NCI-H1092 (cell line): ENCODE measurements at places on chromosomes 6 and 20.
A peak's percentile ranks its signal among the peaks of the same experiment; 100 is the strongest.

DNA sequence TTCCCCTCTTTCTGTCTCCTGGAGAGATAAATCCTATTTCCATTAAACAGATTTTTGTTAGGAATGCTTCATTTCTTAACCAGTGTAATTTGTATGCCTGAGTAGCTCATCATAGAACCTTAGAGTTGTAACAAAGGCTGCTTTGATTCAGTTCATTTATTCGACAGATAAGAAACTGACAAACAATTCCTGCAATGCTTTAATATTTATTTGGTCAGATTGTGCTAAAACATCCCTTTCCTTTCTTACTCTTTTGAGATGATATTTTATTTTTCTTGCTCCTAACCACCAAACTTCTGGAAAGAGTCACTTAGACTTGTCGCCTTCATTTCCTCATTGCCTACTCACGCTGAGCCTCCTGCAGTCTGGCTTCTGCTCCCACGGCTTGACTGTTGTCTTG lies 89.0 kb upstream of the SUPT3H start:
- DNase-seq: no peak

DNA sequence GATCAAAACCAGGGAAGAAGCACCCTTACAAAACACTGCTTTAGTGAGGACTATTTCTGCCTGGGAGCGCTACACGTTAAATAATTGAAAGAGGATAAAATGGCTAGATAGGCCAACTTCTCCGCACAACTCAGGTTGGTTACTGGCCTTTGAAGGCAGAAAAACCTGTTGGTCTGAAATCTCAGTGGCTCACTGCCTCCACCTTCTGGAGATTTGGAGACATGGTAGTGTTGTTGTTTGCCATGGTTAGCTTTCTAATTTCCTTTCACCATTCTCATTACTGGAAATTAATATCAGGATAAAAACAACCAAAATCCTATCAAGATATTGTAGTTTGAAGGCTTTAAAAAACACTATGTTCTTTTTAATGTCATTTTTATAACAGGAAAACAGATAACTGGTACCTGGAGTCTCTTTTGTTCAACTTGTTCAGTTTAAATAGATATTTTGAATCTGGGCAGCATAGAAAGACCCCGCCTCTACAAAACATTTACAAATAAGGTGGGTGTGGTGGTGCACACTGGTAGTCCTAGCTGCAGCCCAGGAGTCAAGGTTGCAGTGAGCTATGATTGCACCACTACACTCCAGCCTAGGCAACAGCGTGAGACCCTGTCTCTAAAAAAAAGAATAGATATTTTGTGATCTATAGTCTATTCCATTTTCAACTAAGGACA lies 27.5 kb upstream of the BCLAF1 start:
- peak; percentile 33 for DNase-seq

GRCh38 chr20:20498076-20498861 lies 130.4 kb downstream of the INSM1 start:
- peak; percentile 84 for DNase-seq

DNA sequence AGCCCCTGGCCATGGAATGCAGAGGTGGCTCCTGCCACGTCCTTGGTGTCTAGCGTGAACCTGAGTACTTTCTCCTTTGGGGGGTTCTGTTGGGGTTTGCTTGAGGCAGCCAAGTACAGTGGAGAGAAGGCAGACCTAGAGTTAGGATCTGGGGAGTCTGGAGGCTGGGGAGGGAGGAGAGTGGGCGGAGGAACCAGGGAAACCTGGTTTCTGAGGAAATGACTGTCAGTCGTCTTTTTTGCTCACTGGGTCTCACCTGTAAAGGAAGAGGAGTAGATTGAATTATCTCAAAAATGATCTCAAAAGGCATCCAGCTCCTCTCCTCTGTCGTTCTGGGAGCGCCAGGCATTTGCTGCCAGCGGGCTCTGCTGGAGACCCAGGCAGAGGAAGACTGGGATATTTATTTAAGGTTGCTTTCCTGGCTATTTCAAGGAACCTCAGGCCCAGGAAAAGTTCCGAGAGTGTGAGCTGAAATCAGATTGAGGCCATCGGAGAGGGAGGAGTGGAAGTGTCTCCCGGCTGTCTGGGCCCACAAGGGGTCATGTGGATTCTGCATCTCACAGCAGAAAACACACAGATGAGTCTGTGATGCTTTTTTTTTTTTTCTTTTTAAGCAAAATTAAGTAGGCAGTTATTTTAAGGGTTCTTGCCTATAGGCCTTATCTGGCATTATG lies 16.1 kb downstream of the EPB41L1 start:
- DNase-seq: no peak

DNA sequence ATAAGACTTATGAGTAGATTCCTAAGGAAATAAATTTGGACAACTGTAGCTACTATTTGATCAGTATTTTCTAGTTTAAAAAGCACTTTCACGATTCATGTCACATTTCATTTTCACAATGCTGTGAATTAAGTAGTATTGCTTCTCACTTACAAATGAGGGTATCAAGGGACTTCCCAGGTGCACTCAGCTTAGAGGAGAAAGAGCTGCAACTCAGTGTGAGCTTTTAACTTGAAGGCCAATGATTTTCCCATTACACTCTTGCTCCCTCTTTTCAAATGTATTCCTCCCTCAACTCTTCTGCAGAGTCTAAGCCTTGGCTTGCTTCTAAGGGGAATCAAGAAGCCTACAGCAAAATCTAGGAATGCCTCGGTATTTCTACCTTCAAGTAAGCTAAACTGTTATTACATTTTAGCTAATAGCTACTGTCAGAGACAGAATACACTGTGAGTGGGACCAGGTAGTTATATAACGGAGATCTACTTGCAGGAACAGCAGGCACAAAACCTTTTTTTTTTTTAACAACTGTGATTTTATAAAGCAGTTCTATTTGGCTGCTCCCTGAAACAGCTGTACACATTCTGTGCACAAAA lies 339.0 kb downstream of the SYNE1 start:
- no peak for DNase-seq

GRCh38 chr6:90178384-90178855 lies 118.2 kb downstream of the BACH2 start:
- no peak for DNase-seq

GRCh38 chr20:57800791-57801430 lies 91.1 kb upstream of the PMEPA1 start:
- no peak for DNase-seq
